ENCODE measurements at places on chromosomes 2 and 18.

DNA sequence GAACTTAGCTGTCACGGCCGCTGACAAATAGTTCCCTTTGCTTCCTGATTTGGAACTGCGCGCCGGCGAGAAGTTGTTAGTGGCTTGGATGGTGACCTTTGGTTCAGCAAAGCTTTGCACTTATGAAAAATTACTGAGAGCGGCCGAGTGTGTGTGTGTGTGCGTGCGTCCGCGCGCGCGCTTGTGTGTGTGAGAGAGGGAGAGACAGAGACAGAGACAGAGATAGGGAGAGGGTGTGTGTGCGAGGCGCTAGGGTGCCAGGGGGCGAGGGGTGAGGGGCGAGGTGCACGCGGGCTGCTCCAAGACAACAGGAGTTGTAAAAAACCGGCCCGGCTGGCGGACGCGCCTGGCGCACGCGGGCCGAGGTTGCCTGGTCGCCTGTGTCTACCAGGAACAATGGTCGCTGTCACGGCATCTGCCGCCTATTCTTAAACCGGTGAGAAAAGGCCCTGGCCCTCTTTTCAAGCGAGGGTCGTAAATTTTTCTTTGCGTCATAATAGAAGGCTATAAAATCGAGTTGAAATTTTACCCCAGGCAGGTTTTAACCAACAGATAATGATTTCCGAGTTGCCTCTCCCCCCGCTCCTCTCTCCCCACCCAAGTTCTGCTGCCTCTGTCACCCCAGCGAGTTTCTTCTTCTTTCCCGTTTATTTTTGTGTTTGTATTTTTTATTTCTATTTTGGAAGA, 535 bp downstream of the HOXD3 start:
- DNase-seq = no peak
- no peaks in the 10 kb centered on the region for H3K36me3 ChIP-seq
- no peak overlapping the region for H3K27ac ChIP-seq
- H3K27me3 ChIP-seq = peaks cover 100% of the 10 kb centered on the region
- peak overlapping the region; percentile 30 for H3K4me3 ChIP-seq
- peaks cover 21% of the 10 kb centered on the region for H3K4me1 ChIP-seq

GRCh38 chr2:937530-937929, 13.1 kb upstream of the SNTG2 start:
- H3K4me3 ChIP-seq = no peak overlapping the region
- H3K4me1 ChIP-seq = no peaks in the 10 kb centered on the region
- no peak for DNase-seq
- H3K36me3 ChIP-seq = no peaks in the 10 kb centered on the region

GRCh38 chr2:44498551-44498950, 136.8 kb downstream of the CAMKMT start:
- no peak for DNase-seq
- no peak overlapping the region for H3K4me3 ChIP-seq
- no peaks in the 10 kb centered on the region for H3K36me3 ChIP-seq
- H3K27ac ChIP-seq = no peak overlapping the region
- no peaks in the 10 kb centered on the region for H3K4me1 ChIP-seq
- H3K27me3 ChIP-seq = no peaks in the 10 kb centered on the region

DNA sequence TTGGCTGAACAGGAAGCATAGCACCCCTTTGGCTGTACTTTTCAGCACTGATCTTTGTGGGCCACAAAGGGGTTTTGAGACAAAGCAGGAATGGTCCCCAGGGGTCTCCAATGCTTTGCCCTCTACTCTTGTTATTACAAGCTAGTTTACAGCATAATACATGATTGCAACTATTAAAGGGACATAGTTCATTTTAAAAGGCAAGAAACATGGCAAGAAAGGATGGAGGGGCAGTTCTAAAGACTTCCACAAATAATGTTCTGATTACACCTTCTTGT, 196.6 kb downstream of the FHOD3 start:
- no peaks in the 10 kb centered on the region for H3K36me3 ChIP-seq
- DNase-seq = no peak
- H3K4me1 ChIP-seq = peaks cover 76% of the 10 kb centered on the region
- peak overlapping the region; percentile 47 for H3K27ac ChIP-seq

GRCh38 chr2:193187816-193188215, 993.1 kb upstream of the TMEFF2 start:
- no peaks in the 10 kb centered on the region for H3K27me3 ChIP-seq
- H3K36me3 ChIP-seq = no peaks in the 10 kb centered on the region
- H3K4me1 ChIP-seq = no peaks in the 10 kb centered on the region
- DNase-seq = no peak
- H3K27ac ChIP-seq = no peak overlapping the region

- H3K27ac ChIP-seq = peak overlapping the region; percentile 83
- no peaks in the 10 kb centered on the region for H3K27me3 ChIP-seq
- peak overlapping the region; percentile 51 for H3K4me3 ChIP-seq
- peak; percentile 25 for DNase-seq
- H3K4me1 ChIP-seq = peaks cover 78% of the 10 kb centered on the region
- no peaks in the 10 kb centered on the region for H3K36me3 ChIP-seq
Observed at GRCh38 chr2:157837851-157838441, 38.2 kb downstream of the ACVR1 start.

DNA sequence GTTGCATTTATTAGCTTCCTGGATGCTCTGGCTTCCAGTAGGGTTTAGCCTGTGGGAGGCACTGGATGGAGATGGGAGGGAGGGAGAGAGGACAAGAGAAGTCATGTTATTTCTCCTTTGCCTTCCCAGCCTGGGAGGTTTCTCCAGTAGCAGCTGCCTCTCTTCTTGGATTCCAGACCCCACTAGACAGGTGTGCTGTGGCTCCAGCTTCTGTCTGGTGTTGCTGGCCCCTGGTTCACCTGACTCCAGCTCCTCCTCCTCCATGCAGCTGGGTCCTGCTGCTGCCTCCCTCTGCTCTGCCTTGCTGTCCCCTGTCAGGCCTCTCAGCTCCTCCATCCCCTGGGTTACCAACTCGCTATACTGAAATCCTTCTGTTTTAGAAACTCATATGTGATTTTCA, 188.9 kb upstream of the TNP1 start:
- no peaks in the 10 kb centered on the region for H3K27me3 ChIP-seq
- H3K27ac ChIP-seq = peak overlapping the region; percentile 12
- no peaks in the 10 kb centered on the region for H3K36me3 ChIP-seq
- peaks cover 13% of the 10 kb centered on the region for H3K4me1 ChIP-seq
- H3K4me3 ChIP-seq = no peak overlapping the region

DNA sequence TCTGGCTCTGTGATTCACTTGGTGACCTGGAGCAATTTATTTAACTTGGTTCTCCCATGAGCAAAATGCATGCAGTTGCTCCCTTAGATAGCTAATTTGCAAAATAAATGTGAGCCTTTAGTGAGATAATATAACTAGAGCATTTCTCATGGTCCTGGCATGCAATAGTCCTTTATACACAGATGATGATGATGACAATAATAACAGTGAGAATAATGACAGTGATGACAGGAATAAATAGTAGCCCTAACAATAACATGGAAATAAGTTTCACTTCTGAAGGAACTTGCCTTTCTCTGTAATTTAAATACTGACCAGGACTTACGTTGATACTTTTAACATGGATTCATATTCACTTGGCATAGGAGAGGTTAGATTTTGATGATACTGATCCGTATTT, 49.2 kb downstream of the LPIN1 start:
- no peak overlapping the region for H3K4me3 ChIP-seq
- H3K4me1 ChIP-seq = no peaks in the 10 kb centered on the region
- H3K27me3 ChIP-seq = no peaks in the 10 kb centered on the region
- no peak overlapping the region for H3K27ac ChIP-seq

DNA sequence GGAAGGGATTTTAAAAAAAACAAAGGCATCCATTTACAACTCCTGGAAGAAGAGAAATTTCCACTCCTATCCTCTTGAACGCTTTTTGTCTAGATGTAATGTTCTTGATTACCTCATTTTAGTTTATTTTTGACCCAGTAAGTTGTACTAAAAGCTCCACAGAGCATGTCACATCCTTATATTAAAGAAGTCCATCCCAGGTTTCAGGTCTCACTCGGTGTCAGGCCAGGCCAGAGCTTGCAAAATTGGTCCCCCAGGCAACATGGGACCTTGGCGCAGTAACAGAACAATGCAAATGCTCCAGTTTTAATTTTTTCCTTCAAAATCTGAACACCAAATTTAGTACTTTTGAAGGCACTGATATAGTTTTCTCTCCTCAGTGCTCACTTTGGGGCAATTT, 218.4 kb upstream of the REV1 start:
- peaks cover 42% of the 10 kb centered on the region for H3K4me1 ChIP-seq
- no peak overlapping the region for H3K4me3 ChIP-seq
- H3K27me3 ChIP-seq = no peaks in the 10 kb centered on the region

DNA sequence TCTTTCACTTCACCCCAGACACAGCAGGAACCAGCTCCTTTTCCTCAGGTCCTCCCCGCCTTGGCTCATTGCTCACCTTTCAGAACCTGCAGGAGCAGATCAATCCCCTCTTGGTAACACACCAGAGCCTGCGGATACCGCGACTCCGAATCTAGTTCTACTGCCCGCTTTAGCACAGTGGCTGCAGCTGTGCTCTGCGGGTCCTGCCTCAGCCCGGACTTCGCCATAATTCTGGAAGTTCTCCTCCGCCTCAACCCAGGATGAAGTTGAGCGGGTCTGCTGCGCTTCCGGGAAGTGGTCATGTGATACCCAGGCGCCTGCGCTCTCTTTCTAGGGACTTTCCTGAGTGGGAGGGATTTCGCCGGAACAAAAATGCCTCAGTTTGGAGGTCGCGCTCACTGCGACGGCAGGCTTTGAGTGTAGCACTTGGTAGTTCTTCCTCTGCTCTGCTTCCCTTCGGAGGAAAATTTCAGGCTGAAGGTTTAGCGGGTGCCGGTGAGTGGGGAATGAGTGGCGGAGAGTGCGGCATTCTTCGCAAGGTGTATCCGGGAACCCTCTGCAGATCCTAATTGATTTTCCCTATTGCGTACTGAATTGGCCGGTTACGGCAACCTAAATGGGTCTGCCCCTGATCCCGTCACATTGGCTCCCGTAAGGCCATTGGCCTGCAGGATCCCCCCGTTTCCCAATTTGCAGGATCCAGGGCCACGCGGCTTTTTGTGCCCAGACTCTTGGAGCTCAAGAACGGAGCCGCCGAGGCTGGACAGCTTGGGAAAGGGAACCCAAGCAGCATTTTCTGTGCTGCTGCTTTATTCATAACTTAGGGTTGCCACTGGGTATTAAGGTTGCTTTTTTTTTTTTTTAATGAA, at the start of the genes MITD1 and MRPL30:
MITD1 (minus strand) TSS at position 304 of the 869 bp plus-strand sequence; CDS start at position 227, 77 bp downstream.
MRPL30 (plus strand) TSS at position 430 of the 869 bp plus-strand sequence. CDS start 5,020 bp downstream, outside the sequence.
- H3K27ac ChIP-seq = no peak within 1 kb of the TSS
- H3K4me1 ChIP-seq = peaks cover 4% of the 10 kb centered on the region
- no peaks in the 10 kb centered on the region for H3K36me3 ChIP-seq
- H3K4me3 ChIP-seq = peak within 1 kb of the TSS; percentile 87
- peak; percentile 92 for DNase-seq

DNA sequence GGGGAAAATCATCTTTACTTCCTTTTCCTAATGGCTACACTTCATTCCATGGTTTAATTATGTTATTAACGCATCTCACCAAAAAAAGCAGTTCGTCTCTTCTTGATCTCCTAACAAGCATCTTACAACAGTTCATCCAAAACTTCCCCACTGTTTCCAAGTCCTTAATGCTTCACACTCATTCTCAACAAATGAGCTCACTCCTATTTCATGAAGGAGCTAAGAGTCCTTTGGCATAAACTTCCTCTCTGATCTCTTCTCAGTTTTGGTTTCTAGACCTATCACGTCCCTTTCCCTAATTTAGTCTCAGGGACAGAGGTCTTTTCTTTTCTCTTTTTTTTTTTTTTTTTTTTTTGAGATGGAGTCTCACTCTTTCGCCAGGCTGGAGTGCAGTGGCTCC, 205.9 kb upstream of the SLC39A10 start:
- no peak for DNase-seq
- H3K36me3 ChIP-seq = no peaks in the 10 kb centered on the region
- H3K27me3 ChIP-seq = no peaks in the 10 kb centered on the region
- H3K4me3 ChIP-seq = peak overlapping the region; percentile 2
- H3K4me1 ChIP-seq = peaks cover 5% of the 10 kb centered on the region
- no peak overlapping the region for H3K27ac ChIP-seq

- H3K27ac ChIP-seq = no peak overlapping the region
- peaks cover 8% of the 10 kb centered on the region for H3K27me3 ChIP-seq
- H3K4me3 ChIP-seq = no peak overlapping the region
- peaks cover 4% of the 10 kb centered on the region for H3K4me1 ChIP-seq
- DNase-seq = no peak
Observed at GRCh38 chr2:236512267-236512666, 57.4 kb upstream of the ACKR3 start.

DNA sequence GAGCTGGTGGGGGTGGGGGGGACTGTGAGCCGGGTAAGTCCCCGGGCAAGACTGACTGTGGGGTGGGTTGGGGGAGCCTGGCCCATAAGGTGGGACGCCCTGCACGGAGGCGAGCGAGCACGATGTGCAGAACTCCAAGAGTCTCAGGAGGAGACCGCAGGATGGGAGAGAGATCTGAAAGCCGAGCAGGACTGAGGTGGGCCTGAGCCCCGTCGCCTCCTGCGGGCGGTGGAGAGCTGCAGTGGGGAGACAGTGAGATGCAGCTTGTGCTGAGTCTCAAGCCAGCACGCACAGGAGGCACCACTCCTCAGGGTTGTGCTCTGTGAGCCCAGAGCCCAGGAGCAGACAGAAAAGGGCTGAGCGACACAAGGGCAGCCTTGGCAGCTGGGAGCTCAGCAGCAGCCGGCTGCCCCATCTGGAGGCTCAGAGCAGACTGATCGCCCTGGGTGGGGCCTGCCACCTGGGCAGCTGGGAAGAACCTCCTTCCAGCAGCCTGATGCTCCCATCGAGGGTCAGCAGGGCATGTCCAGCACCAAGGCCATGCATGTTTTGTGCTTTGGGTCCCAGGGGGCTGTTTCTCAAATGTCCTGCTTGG, 15.9 kb downstream of the ARHGEF4 start:
- no peak for DNase-seq
- H3K4me1 ChIP-seq = no peaks in the 10 kb centered on the region
- H3K27me3 ChIP-seq = no peaks in the 10 kb centered on the region
- H3K4me3 ChIP-seq = no peak overlapping the region
- H3K36me3 ChIP-seq = no peaks in the 10 kb centered on the region
- no peak overlapping the region for H3K27ac ChIP-seq

- peaks cover 3% of the 10 kb centered on the region for H3K4me1 ChIP-seq
- H3K27ac ChIP-seq = no peak overlapping the region
- DNase-seq = no peak
- H3K27me3 ChIP-seq = no peaks in the 10 kb centered on the region
- peaks cover 23% of the 10 kb centered on the region for H3K36me3 ChIP-seq
Observed at GRCh38 chr2:45390441-45390840, 220.6 kb downstream of the SRBD1 start.

GRCh38 chr2:3212984-3213383, 164.6 kb downstream of the EIPR1 start:
- H3K27me3 ChIP-seq = no peaks in the 10 kb centered on the region
- peaks cover 4% of the 10 kb centered on the region for H3K36me3 ChIP-seq
- no peak for DNase-seq
- H3K4me3 ChIP-seq = no peak overlapping the region

GRCh38 chr2:180991820-180992219, 11.4 kb downstream of the UBE2E3 start:
- no peaks in the 10 kb centered on the region for H3K27me3 ChIP-seq
- H3K4me1 ChIP-seq = peaks cover 19% of the 10 kb centered on the region
- no peaks in the 10 kb centered on the region for H3K36me3 ChIP-seq
- no peak overlapping the region for H3K4me3 ChIP-seq
- no peak for DNase-seq
- no peak overlapping the region for H3K27ac ChIP-seq

DNA sequence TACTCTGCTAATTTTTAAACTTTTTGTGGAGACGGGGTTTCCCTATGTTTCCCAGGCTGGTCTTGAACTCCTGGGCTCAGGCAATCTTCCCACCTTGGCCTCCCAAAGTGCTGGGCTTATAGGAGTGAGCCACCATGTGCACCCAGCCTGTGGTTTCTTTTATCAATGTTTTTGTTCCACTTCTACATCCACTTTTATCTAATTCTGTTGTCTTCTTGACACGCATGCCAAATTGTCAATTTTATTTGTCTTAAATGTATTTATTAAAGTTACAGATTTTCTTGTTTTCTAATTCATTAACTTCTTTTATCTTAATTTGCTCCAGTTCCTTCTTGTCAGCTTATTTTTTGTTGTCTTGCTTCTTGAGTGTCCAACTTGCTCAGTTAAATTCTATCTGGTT, 43.8 kb upstream of the ASPRV1 start:
- H3K4me3 ChIP-seq = no peak overlapping the region
- no peaks in the 10 kb centered on the region for H3K27me3 ChIP-seq
- H3K36me3 ChIP-seq = no peaks in the 10 kb centered on the region
- no peak for DNase-seq

Measured in heart left ventricle (tissue), 16 donors.